ENCODE measurements at places on chromosomes 3 and 15.

DNA sequence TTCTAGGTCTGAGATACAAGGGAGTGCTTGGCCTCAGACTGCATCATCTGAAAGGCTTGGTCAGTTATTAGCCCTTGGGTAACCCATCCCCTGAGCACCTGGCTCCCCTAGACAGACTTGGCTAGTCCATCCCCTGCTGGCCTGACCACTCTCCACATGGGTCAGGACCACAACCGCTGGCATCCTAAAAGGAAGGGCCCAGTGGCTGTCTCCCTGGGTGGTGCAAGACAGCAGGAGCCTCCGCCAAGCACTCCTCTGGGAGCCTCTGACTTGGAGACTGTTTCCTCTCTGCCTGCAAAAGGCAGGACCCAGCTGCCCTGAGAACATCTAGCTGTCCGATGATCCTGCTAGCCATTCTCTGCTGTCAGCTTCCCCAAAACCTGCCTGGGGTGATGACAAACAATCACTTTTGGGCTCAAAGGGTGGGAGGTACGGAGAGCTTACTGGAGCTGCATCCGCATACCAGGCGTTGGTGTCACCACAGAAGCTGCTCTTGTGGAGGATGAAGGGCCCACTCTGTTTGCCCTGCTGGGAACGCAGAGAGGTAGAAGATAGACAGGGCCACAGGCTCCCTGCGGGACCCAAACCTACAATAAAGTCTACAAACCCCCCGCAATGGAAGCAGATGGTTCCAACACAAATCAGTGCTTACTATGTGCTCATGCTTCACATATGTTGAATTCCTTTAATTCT lies 108.0 kb upstream of the PRR20G start:
- no peak overlapping the region for H3K27ac ChIP-seq
- DNase-seq: no peak
- no peaks in the 10 kb centered on the region for H3K4me1 ChIP-seq

- no peaks in the 10 kb centered on the region for H3K36me3 ChIP-seq
- no peaks in the 10 kb centered on the region for H3K27me3 ChIP-seq
- H3K4me3 ChIP-seq: no peak overlapping the region
- no peak overlapping the region for H3K27ac ChIP-seq
- DNase-seq: no peak
Measured at GRCh38 chr15:33078607-33079006, 115.9 kb downstream of the FMN1 start.

DNA sequence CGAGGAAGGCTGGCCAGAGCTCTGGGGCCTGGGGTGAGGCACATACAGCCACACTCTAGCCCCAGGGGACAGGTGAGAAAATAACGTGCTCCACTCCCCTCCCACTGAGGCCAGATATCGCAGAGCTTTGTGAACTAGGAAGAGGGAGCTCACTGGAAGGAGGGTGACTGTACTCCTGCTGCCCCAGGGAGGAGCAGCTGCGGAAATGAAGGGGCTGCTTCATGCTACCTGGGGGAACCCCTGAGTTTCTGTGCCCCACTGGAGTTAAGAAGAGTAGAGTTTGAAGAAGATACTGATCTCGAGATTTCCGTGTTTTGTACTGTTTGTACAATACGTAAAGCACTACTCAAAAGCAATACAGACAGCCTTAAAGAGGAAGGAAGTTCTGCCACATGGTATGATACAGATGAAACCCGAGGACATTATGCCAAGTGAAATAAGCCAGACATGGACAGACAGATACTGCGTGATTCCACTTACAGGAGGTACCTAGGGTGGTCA lies 44.6 kb downstream of the CMTM6 start:
- no peak overlapping the region for H3K27ac ChIP-seq
- H3K36me3 ChIP-seq: no peaks in the 10 kb centered on the region
- no peaks in the 10 kb centered on the region for H3K4me1 ChIP-seq
- no peaks in the 10 kb centered on the region for H3K27me3 ChIP-seq
- H3K4me3 ChIP-seq: no peak overlapping the region

DNA sequence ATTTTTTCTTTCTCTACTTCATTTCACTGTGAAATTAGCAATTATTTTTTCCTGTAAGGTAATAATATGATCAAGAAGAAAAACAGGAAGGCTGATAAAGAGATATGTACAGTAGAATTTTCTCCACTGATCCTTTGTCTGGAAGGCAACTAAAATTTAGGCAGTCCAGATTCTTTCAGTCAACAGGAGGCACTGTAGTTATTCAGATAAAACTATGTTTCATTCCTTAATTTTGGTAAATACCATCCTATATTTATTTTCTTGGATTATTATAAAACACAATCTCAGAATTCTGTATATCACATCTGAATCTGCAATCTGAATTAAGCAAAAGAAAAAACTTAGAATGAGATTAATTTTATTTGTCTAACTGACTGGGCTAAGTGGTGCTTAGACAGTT lies 343.2 kb downstream of the LSAMP start:
- H3K27ac ChIP-seq: no peak overlapping the region
- no peak for DNase-seq
- no peaks in the 10 kb centered on the region for H3K4me1 ChIP-seq
- H3K27me3 ChIP-seq: no peaks in the 10 kb centered on the region
- no peaks in the 10 kb centered on the region for H3K36me3 ChIP-seq
- H3K4me3 ChIP-seq: no peak overlapping the region

DNA sequence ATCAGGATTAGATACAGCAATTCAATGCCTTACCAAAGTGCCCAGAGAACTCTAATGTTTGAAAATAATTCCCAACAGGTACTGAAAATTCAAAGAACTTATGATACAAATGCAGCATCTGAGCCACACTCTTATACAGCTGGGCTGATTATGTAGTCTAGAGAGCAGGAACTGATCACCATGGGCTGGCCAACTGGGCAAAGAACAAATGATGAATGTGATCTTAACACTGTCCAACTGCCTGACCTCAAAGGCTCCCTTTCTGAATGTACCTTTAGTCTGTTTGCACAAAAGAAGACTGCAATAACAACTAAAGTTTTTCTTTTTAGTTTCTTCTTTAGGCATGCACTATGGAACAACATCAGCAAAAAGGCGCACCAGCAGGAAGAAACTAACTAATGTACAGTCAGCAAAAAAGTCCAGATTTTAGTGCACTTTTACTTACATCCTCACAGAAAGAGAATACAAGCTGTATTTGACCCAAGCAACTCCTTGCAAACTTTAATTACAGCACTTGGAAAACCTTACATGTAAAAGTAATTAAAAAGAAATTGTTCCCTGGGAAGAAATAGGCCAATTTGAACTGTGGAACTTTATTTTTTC lies 1095.1 kb downstream of the IGSF11 start:
- no peak overlapping the region for H3K4me3 ChIP-seq
- no peaks in the 10 kb centered on the region for H3K27me3 ChIP-seq
- DNase-seq: no peak
- no peak overlapping the region for H3K27ac ChIP-seq

GRCh38 chr3:158745551-158745950 lies 13.3 kb upstream of the RARRES1 start:
- H3K4me1 ChIP-seq: no peaks in the 10 kb centered on the region
- no peak overlapping the region for H3K4me3 ChIP-seq

DNA sequence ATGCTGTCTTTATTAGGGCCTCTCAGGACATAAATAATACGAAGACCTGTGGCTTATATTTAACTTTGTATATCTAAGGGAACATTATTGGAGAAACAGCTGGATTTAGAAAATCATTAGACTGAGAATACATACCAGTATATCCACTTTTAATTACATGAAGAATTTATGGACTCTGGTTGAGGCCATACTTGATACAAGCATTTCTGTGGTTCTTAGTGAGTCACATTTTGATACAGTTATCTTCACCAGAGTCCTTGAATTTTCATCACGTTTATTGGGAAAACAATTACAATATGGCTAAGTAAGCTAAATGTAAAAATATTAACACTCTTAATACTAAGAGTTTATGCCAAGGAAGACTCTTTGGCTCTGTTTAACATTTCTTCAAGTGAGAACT lies 9.9 kb downstream of the KIF23 start:
- H3K27ac ChIP-seq: no peak overlapping the region
- no peaks in the 10 kb centered on the region for H3K4me1 ChIP-seq
- no peak overlapping the region for H3K4me3 ChIP-seq
- H3K27me3 ChIP-seq: no peaks in the 10 kb centered on the region

DNA sequence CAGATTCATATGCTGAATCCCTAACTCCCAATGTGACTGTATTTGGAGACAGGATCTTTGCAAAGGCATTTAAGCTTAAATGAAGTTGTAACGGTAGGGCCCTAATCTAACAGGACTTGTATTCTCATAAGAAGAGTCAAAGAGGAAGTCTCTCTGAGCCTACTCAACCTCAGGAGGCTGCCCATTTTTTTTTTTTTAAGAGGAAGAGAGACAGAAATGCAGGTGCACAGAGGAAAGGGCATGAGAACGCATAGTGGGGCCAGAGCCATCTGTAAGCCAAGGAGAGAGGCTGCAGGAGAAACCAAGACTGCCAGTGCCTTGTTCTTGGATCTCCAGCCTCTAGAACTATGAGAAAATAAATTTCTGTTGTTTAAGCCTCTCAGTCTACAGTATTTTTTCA lies 28.4 kb downstream of the ZNF860 start:
- H3K36me3 ChIP-seq: no peaks in the 10 kb centered on the region
- H3K4me3 ChIP-seq: no peak overlapping the region
- DNase-seq: no peak
- H3K27ac ChIP-seq: no peak overlapping the region
- H3K27me3 ChIP-seq: no peaks in the 10 kb centered on the region

- H3K27me3 ChIP-seq: no peaks in the 10 kb centered on the region
- no peaks in the 10 kb centered on the region for H3K4me1 ChIP-seq
Measured at GRCh38 chr3:33125840-33126239, 12.0 kb downstream of the CRTAP start.

- H3K27me3 ChIP-seq: no peaks in the 10 kb centered on the region
- no peaks in the 10 kb centered on the region for H3K4me1 ChIP-seq
- H3K36me3 ChIP-seq: no peaks in the 10 kb centered on the region
- no peak overlapping the region for H3K27ac ChIP-seq
- H3K4me3 ChIP-seq: no peak overlapping the region
Measured at GRCh38 chr15:67806536-67806935, 18.8 kb upstream of the SKOR1 start.

DNA sequence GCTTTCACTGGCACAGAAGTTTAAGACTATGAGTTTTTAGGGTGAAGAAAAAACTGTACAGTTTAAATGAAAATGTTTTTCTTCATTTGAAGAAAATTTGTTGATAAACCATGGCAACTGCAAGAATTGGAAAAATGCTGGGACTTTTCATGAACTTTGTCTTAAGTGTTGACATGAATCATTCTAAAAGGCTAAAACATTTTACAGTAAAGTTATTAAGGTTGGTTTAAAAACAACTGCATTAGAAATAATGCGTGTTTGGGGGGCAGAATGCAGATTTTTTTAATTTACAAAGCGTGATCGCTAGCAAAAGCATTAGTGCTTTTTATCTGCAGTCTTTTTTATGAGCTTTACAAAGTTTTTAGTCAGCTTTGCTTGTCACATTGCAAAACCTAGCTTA lies 601.9 kb upstream of the TGFBR2 start:
- H3K4me1 ChIP-seq: 0 out of 2 replicates have a peak, but pooled peaks cover 6% of the 10 kb centered on the region

DNA sequence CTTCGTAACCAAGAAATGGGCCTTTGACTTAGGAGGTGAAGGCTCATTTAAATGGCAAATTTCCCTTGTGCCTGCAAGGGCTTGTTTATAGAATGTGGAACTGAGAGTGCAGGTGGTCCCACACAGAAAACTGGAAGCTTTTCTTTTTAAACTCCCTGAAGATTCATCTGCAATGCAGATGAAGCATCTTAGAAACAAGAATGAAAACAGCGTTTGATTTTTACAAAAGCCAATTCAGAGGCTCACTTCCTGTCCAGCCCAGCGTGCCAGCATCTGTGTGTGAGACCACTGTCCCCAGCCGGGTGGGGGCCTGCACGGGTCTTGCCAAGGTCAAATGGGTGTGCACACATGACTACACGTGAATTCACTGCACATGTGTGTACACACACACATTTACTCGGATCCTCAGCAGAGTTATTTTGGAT lies 94.7 kb downstream of the LINGO1 start:
- H3K36me3 ChIP-seq: no peaks in the 10 kb centered on the region
- H3K4me3 ChIP-seq: no peak overlapping the region
- H3K27me3 ChIP-seq: no peaks in the 10 kb centered on the region
- H3K4me1 ChIP-seq: peaks cover 16% of the 10 kb centered on the region
- DNase-seq: peak; percentile 21
- H3K27ac ChIP-seq: peak overlapping the region; percentile 34

- H3K27me3 ChIP-seq: no peaks in the 10 kb centered on the region
- no peaks in the 10 kb centered on the region for H3K4me1 ChIP-seq
- no peak for DNase-seq
- H3K36me3 ChIP-seq: no peaks in the 10 kb centered on the region
- no peak overlapping the region for H3K27ac ChIP-seq
Measured at GRCh38 chr3:124256599-124256998, 264.7 kb upstream of the ROPN1 start.

GRCh38 chr15:43776101-43776717 lies 557 bp downstream of the ELL3 start:
- peaks cover 28% of the 10 kb centered on the region for H3K27me3 ChIP-seq
- H3K36me3 ChIP-seq: peaks cover 9% of the 10 kb centered on the region
- H3K4me1 ChIP-seq: peaks cover 3% of the 10 kb centered on the region
- DNase-seq: no peak
- H3K4me3 ChIP-seq: peak overlapping the region; percentile 60
- H3K27ac ChIP-seq: no peak overlapping the region

DNA sequence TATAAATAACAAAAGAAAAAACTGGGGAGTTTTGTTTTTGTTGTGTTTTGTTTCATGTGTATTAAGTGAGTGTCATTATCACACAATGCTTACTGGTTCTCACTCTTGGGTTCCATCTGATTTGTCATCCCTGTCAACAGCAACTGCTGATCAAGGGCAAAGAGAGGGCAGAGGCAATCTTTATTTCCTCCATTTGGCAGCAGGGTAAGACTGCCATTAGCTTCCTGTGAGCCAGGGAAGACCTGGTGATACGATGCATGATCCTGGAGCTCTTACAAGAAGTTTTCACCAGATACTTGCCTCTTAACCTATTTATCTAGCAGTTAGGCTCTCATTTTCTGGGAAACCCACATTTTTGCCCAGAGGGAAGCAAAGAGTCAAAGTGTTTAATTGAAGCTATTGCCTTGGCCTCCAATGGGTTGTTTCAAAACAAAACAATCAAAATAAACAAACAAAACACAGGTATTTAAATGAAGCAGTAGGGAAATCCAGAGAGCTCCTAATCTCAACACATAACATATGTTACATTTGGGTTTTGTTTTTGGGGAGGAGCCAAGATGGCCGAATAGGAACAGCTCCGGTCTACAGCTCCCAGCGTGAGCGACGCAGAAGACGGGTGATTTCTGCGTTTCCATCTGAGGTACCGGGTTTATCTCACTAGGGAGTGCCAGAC lies 529.8 kb downstream of the MAGI1 start:
- no peak for DNase-seq
- H3K4me1 ChIP-seq: no peaks in the 10 kb centered on the region
- H3K27ac ChIP-seq: no peak overlapping the region
- H3K36me3 ChIP-seq: no peaks in the 10 kb centered on the region

DNA sequence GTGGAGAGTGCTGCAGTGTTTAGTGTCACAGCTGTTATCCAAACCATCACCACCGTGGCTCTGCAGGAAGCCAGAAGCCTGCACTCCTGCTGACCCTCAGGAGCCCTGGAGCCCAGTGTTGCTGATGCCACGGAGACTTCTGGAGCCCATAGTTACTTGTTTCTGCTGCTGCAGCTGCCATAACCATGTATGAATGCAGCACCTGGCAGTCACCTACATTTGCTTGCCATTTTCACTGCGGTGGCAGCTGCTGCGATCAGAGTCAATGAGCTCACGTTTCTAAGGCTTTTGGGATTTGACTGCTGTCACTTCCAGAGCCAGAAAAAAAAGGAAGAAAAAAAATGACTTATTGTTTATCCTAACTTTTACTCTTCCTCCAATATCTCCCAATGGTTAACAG lies 299.2 kb upstream of the THRB start:
- no peaks in the 10 kb centered on the region for H3K36me3 ChIP-seq
- no peak overlapping the region for H3K4me3 ChIP-seq
- peak; percentile 31 for DNase-seq
- H3K4me1 ChIP-seq: no peaks in the 10 kb centered on the region
- no peaks in the 10 kb centered on the region for H3K27me3 ChIP-seq

All from MM.1S (cell line).